ENCODE measurements at places on chromosomes 7 and 10. TPM values are rescaled to one million over a fixed set of nuclear protein-coding genes. Genes with fewer than 3 reads are reported as not detected.

- H3K4me1 ChIP-seq, result no peaks in the 10 kb centered on the region
- H3K4me3 ChIP-seq, result no peak overlapping the region
- H3K27me3 ChIP-seq, result no peaks in the 10 kb centered on the region
Measured at GRCh38 chr10:70618663-70619062, 16.1 kb upstream of the PRF1 start.

DNA sequence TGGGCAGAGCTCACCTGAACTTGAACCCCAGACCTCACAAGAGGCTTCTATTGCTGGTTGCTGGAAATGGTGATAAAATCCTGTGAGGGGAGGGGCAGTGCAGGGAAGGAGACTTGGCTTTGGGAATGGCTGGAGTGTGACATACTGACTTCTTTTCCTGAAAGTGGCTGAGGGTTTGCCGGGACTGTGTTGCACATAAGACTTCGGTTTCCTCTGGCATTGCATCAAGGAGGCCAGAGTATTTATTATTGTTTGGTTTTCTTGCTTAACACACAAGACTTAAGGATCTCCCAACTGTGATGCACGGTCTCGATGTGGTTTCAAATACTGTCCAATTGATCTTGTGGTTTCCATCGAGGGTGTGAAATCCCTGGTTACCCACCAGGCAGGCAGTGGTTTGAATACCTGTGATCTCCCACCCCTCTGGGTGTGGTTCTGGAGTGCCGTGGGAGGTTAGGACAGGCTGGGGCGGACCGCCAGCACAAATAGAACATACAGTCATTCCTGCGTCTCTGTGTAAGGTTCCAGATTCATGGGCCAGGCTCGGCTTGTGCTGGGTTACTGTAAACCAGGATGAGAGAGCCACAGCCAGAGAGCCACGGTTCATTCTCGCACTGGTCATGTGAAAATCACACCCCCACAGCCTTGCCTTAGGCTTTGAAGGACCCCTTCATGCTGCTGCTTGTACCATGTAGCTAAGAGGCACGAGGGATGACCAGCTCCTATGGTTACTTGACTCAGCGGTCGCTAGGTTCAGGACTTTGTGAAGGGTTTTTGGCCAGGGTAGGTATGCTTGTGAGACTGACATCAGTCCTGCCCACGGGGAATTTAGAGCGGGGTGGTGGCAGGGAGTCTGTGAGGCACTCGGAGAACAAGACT, 39.2 kb downstream of the WBP1L start:
- H3K36me3 ChIP-seq, result no peaks in the 10 kb centered on the region
- peaks cover 25% of the 10 kb centered on the region for H3K4me1 ChIP-seq
- no peak for DNase-seq
- no peaks in the 10 kb centered on the region for H3K27me3 ChIP-seq
- H3K4me3 ChIP-seq, result no peak overlapping the region

Gene NANOS1
- total RNA-seq, result 10.2 TPM

Gene ABCB4
- total RNA-seq, result 0.50 TPM

Gene TAF5
- 19.0 TPM for total RNA-seq

- no peak overlapping the region for H3K4me3 ChIP-seq
- no peaks in the 10 kb centered on the region for H3K27me3 ChIP-seq
- peaks cover 11% of the 10 kb centered on the region for H3K4me1 ChIP-seq
- H3K27ac ChIP-seq, result no peak overlapping the region
Measured at GRCh38 chr7:134532180-134532953, 5.0 kb downstream of the AKR1B10 start.

Gene DNA2
- total RNA-seq, result 85.4 TPM

GRCh38 chr7:23067271-23067670, 38.3 kb upstream of the KLHL7 start:
- H3K27me3 ChIP-seq, result no peaks in the 10 kb centered on the region
- no peaks in the 10 kb centered on the region for H3K36me3 ChIP-seq
- H3K4me1 ChIP-seq, result peaks cover 5% of the 10 kb centered on the region

- H3K4me3 ChIP-seq, result no peak overlapping the region
- H3K27ac ChIP-seq, result no peak overlapping the region
- H3K36me3 ChIP-seq, result no peaks in the 10 kb centered on the region
- H3K27me3 ChIP-seq, result no peaks in the 10 kb centered on the region
- no peak for DNase-seq
- no peaks in the 10 kb centered on the region for H3K4me1 ChIP-seq
Measured at GRCh38 chr10:33461295-33461640, 126.8 kb upstream of the NRP1 start.

GRCh38 chr7:96792115-96792514, 82.5 kb upstream of the SEM1 start:
- H3K4me1 ChIP-seq, result no peaks in the 10 kb centered on the region
- no peak for DNase-seq
- H3K27ac ChIP-seq, result no peak overlapping the region
- no peak overlapping the region for H3K4me3 ChIP-seq

- H3K36me3 ChIP-seq, result no peaks in the 10 kb centered on the region
- no peak overlapping the region for H3K4me3 ChIP-seq
- no peaks in the 10 kb centered on the region for H3K4me1 ChIP-seq
- no peaks in the 10 kb centered on the region for H3K27me3 ChIP-seq
- no peak overlapping the region for H3K27ac ChIP-seq
- no peak for DNase-seq
Measured at GRCh38 chr10:120588311-120588710, 131.3 kb downstream of the PLPP4 start.

Measured in neural progenitor cell (in vitro differentiated cells).